ENCODE measurements at places on chromosomes 13 and 19.
A peak's percentile ranks its signal among the peaks of the same experiment; 100 is the strongest.

GRCh38 chr13:114049626-114050101, 75.8 kb upstream of the C13orf46 start:
- no peak for DNase-seq

DNA sequence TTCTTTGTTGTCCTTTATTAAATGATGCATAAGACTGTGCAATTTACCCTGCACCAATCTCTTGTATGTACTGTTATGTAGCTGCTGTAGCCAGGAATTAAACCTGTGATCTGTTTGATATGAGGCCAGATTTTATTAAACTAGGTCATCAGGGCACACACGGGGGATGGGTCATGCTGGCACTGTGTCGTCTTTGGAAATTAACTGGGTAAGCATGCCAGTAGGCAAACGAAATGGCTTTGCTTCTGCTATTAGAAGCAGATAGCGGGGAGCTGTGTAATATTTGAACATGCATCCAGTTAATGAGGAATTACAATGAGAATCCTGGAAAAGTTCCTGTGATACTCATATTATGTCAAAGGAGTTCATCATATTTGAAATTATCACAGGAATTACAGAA, 23.5 kb downstream of the MTUS2 start:
- no peak for DNase-seq

GRCh38 chr13:92838786-92839185, 387.8 kb upstream of the GPC6 start:
- DNase-seq = no peak

- DNase-seq = no peak
Observed at GRCh38 chr13:42992764-42993122, 702 bp upstream of the EPSTI1 start.

DNA sequence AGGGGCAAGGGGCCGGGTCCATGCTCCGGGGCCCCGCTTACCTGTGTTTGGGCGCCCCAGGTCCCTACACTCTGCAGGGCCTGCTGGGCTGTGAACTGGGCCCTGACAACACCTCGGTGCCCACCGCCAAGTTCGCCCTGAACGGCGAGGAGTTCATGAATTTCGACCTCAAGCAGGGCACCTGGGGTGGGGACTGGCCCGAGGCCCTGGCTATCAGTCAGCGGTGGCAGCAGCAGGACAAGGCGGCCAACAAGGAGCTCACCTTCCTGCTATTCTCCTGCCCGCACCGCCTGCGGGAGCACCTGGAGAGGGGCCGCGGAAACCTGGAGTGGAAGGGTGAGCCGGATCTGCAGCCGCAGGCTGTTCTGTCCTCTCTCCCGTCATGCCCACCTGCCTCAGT, 1.7 kb downstream of the FCGRT start:
- DNase-seq = peak; percentile 57

All from NCI-H146 (cell line).